ENCODE measurements at places on chromosomes 3 and 15.

DNA sequence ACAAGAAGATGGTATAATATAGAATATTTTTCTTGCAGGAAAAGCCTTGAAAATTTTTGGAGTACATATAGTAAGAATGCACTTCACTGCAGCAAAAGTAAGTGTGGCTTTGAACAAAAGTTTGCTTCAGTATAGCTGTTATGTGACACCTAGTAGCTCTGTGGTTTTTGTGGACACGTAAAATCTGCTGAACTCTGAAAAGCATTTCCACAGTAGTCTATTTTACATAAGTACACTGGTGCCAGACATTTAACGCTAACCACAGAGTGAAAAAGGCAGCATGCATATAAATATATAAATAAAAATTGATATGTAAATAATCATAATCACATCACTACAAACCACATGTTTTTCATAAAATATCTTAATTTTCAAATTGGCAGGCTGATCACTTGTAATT lies 39.8 kb downstream of the CGGBP1 start:
- DNase-seq, result no peak

GRCh38 chr3:61929617-61930016 lies 368.2 kb downstream of the PTPRG start:
- no peak for DNase-seq

- no peak for DNase-seq
Observed at GRCh38 chr3:42499478-42499871, 3.0 kb upstream of the VIPR1 start.

DNA sequence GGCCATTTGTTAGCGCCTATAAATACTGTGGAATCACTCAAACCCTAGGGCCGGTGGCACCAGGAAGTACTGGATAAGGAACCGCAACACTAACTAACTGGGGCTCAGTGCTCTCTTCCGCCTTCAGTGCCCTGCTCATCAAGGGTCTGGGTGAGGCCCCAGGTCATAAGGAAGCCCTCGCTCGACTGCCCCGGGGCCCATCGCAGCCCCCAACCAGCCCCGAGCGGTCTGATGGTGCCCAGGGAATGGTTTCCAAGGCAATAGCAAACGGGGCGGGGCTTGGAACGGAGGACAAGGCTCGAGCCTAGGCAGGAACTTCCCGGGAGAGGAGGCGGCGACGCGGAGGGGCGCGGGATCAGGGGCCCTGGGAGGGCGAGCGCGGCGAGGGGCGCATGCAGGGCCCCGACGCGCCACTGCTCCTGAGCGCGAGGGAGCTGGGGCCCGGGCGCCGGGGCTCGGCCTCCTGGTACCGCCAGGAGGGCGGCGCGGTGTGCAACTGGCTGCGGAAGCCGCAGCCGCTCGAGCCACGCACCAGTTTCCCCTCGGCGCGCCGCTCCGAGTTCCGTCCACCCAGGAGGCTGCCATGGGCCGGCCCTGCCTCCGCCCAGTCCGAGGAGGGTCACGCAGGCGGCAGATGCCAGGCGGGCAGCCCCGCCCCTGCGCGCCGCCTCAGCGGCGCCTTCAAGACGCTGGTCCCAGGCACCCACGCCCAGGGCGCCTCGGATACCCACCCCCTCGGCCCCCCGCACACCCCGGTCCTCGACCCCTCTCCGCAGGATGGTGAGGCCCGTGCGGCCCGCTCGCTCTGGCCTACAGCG lies at the start of gene TTLL3:
Gene TTLL3, plus strand, starts transcription at position 648 of the 818 bp plus-strand sequence. CDS start 400 bp downstream, outside the sequence.
- peak; percentile 35 for DNase-seq

DNA sequence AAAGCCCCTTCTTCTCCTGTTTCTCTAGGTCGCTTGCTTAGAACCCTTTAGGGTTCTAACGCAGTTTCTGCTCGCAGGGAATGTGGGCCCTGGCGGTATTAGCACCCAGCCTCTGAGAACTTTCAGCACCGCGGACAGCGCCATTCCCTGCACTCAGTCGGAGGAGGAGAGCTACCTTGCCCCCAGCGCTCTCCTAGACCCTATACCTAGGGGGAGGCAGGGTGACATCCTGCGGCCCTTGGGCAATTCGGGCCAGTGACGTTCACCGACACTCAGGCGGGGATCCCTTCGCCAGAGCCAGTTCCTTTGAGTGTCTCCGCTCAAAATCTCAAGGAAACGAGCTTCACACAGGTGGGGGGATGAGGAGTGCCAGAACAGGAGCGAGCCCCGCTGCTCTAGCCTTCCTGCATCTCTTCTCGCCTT lies 1.3 kb downstream of the SLC7A14 start:
- DNase-seq, result peak; percentile 4

GRCh38 chr3:8491271-8492144 lies 10.1 kb upstream of the LMCD1 start:
- DNase-seq, result no peak

- no peak for DNase-seq
Observed at GRCh38 chr3:195805181-195805580, 6.5 kb downstream of the MUC4 start.

- no peak for DNase-seq
Observed at GRCh38 chr3:117404730-117405129, 695.2 kb downstream of the TUSC7 start.

- DNase-seq, result peak; percentile 70
Observed at GRCh38 chr15:75842722-75843677, at the start of gene UBE2Q2. Gene UBE2Q2, plus strand, starts transcription at chr15:75843447. Its CDS starts 220 bp downstream, at chr15:75843667.

GRCh38 chr3:111976254-111976653 lies 2.6 kb upstream of the ABHD10 start:
- DNase-seq, result no peak

- DNase-seq, result no peak
Observed at GRCh38 chr3:108757404-108757982, at the start of gene RETNLB. Gene RETNLB, minus strand, starts transcription at chr3:108757410. Its CDS starts 225 bp downstream, at chr3:108757185.

GRCh38 chr3:143526011-143526545 lies 322.2 kb downstream of the SLC9A9 start:
- no peak for DNase-seq

GRCh38 chr3:180563406-180563805 lies 38.6 kb upstream of the TTC14 start:
- DNase-seq, result no peak

GRCh38 chr3:184691397-184692231 lies 20.2 kb downstream of the MAGEF1 start:
- DNase-seq, result no peak

- DNase-seq, result no peak
Observed at GRCh38 chr15:49678655-49679054, 57.8 kb downstream of the DTWD1 start.

DNA sequence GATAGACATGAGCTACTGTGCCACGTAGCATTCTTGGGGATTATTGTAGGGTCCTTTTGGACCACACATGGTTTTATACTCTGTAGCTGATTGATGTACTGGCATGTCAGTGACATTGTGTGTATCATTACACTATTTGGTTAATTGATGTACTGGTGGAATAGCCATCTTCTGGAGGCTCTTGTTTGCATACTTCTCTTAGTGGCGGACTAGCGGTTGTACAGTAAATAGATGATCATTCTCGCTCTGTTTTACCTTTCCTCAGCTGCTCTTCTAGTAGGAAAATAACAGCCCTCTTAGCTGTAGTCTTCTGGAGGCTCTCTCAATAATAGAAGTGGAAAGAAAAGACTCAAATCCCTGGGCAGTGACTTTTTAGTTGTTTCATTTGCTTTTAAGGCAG lies 24.8 kb downstream of the IGF1R start:
- no peak for DNase-seq

GRCh38 chr3:8760506-8760905 lies 8.9 kb downstream of the OXTR start:
- DNase-seq, result no peak

- DNase-seq, result no peak
Observed at GRCh38 chr15:56469483-56469882, 4.5 kb upstream of the MNS1 start.

- DNase-seq, result no peak
Observed at GRCh38 chr15:69669446-69669845, 216.8 kb downstream of the RPLP1 start.

DNA sequence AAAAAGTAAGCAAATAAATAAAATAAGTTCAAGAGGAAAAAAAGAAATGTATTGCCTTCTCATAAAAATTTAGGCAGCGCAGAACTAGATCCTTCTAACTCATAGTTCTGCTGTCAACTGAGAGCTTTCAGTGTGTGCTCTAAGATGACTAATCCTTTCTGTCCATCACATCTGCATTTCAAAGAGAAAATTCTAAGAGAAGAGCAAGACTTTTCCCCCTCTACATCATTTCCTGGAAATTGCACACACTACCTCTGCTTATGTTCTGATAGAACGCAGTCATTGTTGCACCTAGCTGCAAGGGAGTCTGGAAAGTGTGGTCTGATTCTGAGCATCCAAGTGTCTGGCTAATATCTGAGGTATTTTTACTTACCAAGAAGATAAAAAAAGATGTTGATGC lies 39.6 kb upstream of the SLCO3A1 start:
- DNase-seq, result no peak

DNA sequence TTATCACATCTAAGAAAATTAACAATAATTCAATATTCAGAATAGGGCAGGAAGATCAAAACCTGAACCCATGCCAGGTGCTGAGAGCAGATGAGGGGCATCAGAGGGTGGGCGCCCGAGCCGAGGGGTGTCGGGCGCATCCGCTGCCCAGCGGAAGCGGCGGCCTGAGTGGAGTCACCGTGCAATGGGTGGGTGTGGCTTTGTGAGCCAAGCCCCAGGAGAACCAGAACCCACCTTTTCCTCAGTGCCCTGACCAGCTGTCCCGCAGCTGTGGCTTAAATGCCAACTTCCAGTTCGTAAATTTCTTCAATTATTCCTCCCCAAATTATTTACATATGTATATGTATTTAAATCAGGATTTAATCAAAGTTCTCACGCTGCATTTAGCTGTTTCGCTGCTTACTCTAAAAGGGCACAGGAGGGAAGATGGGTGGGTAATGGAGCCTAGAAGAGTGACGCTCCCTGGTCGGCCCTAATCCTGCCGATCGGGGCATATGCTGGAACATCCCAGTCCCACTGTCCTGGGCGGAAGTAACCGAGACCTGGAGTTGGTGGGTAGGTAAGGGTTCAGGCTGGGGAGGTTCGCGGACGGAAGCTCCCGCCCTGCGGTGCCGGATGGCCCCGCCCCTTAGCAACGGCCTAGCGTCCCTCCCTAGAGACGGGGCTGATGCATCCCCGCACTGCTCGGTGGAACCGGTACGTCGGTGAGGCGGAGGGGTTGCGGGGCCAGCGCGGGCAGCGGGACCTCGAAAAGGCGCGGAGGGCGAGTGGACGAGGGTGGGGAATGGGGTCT lies 1.3 kb downstream of the DNAH1 start:
- DNase-seq, result peak; percentile 72

DNA sequence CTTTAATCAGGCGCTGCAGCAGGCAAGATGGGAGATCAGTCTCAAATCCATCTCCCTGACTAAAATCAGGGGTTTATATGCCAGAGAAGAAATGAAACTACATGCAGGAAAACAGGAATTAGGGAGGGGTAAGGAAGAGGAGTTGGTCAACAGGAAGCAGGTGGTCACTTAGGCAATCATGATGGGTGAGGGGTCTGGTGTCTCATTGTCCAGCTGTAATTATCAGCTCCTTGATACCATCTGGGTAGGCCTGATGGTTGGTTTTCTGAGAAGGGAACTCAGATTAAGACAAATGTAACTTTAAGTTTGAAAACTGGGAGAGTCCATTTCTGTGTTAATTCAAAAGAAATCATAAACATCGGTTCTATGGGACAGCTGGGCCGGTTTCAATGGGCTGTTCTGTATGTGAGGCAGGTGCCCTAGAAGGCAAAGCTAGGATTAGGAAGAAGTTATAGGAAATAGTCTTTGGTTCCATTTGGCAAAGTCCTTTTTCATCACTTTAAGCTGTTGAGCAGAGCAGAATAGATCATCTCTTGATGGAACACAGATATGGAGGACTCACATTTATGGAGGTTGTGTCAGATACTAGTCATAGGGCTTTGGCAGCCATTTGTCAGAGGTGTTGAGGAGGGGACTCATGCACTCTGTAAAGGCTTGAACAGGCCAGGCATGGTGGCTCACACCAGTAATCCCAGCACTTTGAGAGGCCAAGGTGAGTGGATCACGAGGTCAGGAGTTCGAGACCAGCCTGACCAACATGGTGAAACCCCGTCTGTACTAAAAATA lies 149.4 kb downstream of the VGLL4 start:
- no peak for DNase-seq

GRCh38 chr3:98259-98654 lies 98.3 kb upstream of the CHL1 start:
- no peak for DNase-seq

DNA sequence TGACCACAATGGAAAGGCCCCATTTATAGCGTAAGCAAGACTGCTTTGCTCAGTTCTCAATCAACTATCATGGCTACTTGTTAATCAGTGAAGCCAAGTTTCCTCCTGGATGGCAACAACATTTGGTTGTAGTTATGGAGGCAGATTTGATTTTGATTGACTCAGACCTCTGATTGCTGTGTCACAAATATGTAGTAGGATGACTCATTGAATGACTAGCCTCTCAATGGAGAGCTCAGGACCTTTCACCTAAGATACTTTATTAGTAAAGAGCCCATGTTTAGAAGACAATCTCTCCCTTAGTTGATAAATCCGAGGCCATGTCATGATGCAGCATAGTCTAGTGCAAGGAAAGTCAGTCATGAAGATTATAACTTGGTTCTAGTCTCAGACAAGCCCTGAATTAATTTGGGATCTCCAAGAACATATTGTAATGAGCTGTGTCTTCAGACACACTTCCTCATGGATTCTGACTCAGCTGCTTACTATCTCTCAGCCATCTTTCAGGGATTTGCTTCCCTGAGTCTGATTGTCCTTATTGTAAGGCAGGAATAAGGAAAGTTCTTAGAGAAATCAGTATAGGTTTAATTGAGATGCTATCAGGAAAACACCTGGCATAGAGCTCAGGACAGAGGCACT lies 397.4 kb upstream of the TMCO5A start:
- DNase-seq, result no peak

- no peak for DNase-seq
Observed at GRCh38 chr3:86887876-86888275, 103.1 kb downstream of the VGLL3 start.

DNA sequence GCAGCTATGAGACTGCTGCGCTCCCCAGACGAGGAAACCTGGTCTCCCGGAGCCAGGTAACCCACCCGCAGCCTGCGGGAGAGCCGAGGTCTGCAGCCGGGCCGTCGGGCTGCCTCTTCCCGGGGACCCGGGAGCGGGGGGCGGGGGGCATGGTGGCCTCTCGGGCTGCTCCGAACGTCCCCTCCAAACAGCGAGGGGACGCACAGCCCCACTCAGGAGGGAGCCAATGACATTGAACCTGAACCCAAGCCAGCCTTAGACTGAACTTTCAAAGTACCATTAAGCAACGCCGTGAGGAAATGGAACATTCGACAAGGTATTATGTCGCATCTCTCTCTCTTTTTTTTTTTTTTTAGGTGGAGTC lies 29.8 kb upstream of the ALDH1A3 start:
- DNase-seq, result no peak

GRCh38 chr3:28018925-28019718 lies 222.3 kb upstream of the CMC1 start:
- DNase-seq, result no peak

GRCh38 chr15:36903922-36904556 lies 196.3 kb downstream of the MEIS2 start:
- DNase-seq, result no peak

Measured in central memory CD4-positive, alpha-beta T cell (primary cell).